ENCODE measurements at places on chromosomes 6 and 20. TPM values are rescaled to one million over a fixed set of nuclear protein-coding genes. Genes with fewer than 3 reads are reported as not detected.

SLC12A5 gene
- polyA plus RNA-seq, result 1.3 TPM

SIGLEC1 gene
- 4.6 TPM for polyA plus RNA-seq

SAMHD1 gene
- 22.2 TPM for polyA plus RNA-seq

SMOC2 gene
- polyA plus RNA-seq, result 56.2 TPM

GLP1R gene
- polyA plus RNA-seq, result not detected

OTOR gene
- not detected for polyA plus RNA-seq

SMPDL3A gene
- polyA plus RNA-seq, result 16.0 TPM

TPX2 gene
- 20.7 TPM for polyA plus RNA-seq

HEBP2 gene
- 44.0 TPM for polyA plus RNA-seq

GRCh38 chr6:40860443-40860842, 178.6 kb downstream of the UNC5CL start:
- DNase-seq, result no peak

DNA sequence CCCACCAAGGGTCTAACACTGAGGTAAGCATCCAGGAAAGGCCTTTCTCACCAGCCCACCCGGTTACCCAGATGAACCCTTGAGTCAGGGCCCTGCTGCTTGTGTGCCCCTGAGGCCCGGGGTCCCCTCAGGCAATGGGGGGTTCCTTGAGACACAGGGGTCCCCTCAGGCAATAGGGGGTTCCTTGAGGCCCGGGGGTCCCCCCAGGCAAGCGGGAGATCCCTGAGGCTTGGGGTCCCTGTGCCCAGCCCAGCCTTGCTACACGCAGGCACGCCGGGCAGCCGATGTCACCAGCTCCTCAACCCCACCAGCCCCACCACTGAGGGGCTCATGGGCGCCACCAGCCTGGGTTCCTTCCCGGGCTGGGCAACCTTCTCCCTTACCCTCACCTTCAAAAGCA, 247.2 kb downstream of the TTLL2 start:
- DNase-seq, result no peak

GRCh38 chr20:63008541-63009044, 1.8 kb upstream of the BHLHE23 start:
- no peak for DNase-seq

DNA sequence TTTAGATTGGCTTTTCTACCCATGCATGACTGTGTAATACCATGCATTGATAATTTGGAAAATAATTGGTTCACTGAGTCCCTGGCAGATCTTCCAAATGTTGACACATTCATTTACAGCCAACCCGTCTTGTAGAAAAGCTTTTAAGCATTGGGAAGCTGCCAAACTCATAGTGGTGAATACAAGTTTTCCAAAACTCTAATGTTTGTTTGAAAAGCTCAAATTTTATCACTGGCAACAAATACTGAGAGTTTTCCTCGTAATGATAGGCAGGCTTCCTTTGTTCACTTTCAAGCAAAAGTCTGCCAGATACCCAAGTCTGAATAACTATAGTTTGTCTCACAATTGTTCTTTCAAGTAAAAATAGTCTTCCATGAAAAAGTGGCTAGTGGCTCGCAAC, 143.0 kb downstream of the FIG4 start:
- DNase-seq, result no peak

DNA sequence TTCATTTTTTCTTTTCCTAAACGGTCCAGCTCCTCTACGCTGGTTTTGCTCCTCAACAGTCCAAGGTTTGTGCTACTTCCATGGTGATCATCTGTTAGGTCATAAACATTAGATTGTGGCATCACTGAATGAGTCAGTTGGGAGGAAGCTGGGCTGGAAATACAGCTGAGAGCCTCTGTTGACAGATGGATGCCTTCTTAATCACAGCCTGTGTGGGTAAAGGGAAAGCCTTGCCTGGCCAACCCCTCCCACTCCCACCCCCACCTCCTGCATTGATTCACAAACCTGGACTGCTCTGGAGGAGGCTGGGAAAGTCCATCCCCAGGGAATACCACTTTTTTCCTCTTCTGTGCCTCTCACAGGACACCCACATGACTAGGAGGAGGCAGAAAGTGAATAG, 180.6 kb upstream of the CCN2 start:
- DNase-seq, result no peak

- peak; percentile 68 for DNase-seq
Observed at GRCh38 chr6:158706369-158706982, 56.6 kb downstream of the SYTL3 start.

GRCh38 chr6:166767230-166767629, 140.2 kb upstream of the RPS6KA2 start:
- no peak for DNase-seq

- no peak for DNase-seq
Observed at GRCh38 chr6:161265554-161265953, 8.3 kb downstream of the AGPAT4 start.

DNA sequence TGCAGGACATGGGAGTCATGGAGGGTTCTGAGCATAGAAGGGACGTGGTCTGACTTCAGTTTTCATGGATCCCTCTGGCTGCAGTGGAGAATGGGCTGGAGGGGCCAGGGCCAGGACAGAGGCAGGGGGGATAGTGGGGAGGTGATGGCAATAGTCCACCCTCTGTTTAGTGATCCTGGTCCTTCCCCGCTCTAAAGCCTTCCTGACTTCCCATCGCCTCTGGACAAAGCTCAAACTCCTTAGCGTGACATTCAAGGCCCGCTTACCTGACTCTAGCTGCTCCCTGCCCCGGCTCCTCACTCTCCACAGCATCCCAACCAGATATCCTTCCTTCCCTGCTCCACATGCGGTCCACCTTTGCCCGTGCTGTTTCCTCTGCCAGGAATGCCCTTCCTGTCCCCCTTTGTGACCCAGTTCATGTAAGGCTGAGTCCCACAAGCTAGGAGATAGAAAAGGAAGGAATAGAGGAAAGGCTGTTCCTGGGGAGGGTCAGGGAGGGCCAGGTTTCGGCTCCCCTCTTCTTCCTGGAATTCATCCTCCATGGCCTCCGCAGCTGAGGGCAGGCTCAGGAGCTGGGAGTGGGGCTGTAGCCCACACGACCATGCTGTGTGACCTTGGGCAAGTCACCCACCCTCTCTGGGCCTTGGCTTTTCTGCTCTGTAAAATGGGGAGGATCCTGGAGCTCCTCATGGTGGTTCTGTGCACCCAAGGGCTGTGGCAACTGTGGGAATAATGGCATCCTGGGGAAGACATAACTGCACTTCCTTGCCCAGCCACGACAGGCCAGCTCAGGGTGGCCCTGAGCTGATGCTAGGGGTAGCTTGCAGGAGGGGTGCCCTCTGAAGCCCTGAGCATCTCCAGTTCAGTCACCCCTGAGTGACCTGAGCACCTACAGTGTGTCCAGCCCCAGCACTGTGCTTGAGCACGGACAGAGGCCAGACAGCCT, 116.1 kb downstream of the CEBPB start:
- DNase-seq, result no peak

GRCh38 chr20:38222231-38222922, 38.2 kb downstream of the KIAA1755 start:
- no peak for DNase-seq

- no peak for DNase-seq
Observed at GRCh38 chr6:129889580-129889979, 28.5 kb upstream of the TMEM244 start.

GRCh38 chr6:16420337-16420714, 181.9 kb downstream of the GMPR start:
- no peak for DNase-seq

DNA sequence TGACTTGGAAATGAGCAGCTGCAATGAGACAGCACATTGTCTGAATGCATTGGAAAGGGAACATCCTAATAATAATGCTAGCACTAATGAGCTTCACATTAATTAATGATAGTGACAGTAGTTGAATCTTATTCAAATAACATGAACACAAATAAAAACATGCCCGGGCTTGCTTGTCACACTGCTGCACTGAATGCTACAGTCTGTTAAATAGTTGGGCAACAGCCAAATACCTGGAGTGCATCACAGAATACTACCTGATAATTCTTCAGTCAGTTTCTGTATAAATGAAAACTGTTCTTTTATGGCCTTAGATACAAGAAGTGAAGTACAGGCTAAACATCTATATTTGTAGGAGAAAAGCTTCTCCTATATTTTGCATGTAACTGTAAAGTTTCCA, 458.7 kb downstream of the RNF144B start:
- no peak for DNase-seq

DNA sequence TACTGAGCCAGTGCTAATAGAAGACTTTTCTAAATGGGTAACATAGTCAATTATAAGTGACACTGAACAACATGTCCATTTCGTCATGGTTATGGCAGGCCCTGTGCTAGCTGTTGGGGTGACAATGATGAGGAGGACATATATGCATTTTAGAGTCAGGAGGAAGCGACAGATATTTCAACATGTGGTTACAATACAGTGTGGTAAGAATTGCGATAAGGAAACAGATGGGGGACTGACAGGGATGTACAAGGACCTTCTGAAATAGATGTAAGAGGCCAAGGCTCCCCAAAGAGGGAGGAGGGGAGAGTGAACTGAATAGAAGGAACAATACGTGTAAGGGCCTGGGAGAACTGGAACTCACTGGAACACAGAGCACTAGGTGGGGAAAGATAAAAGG, 11.7 kb downstream of the MMP24 start:
- no peak for DNase-seq

DNA sequence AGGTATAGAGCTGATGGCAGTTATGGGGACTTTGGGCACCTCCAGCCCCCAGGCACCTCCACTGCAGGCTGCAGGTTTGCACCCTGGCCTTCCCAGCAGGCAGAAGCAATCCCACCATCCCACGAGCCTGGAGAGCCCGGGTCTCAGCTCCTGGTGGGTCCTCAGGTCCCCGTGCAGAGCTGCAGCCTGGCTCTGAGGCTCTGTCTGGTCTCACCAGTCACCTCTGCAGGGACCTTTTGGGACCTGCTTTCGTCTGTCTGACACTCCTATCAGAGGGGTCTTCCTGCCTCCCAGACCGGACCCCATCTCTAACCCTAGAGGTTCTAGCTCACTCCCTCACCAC, 41.9 kb downstream of the FGD2 start:
- no peak for DNase-seq
